ENCODE measurements at places on chromosomes 3 and 15. TPM values are rescaled to one million over a fixed set of nuclear protein-coding genes. Genes with fewer than 3 reads are reported as not detected.

The GOLGA6D gene
- total RNA-seq, result not detected

The CCR2 gene
- not detected for total RNA-seq

The ACTRT3 gene
- total RNA-seq, result 2.4 TPM

The KLF15 gene
- 0.49 TPM for total RNA-seq

The ECT2 gene
- total RNA-seq, result 73.0 TPM

The BCHE gene
- 0.79 TPM for total RNA-seq

The GOLGA8J gene
- 0.10 TPM for total RNA-seq

The SCN5A gene
- total RNA-seq, result 1.0 TPM

The LMCD1 gene
- total RNA-seq, result 69.9 TPM

The CA12 gene
- 211 TPM for total RNA-seq

The TEX55 gene
- total RNA-seq, result not detected

The SKOR1 gene
- total RNA-seq, result 0.07 TPM

The CHST14 gene
- 18.7 TPM for total RNA-seq

The LSMEM2 gene
- not detected for total RNA-seq

The TOP2B gene
- total RNA-seq, result 58.7 TPM

The PSTPIP1 gene
- total RNA-seq, result not detected

The DGKG gene
- total RNA-seq, result 8.8 TPM

The RAD51 gene
- total RNA-seq, result 17.1 TPM

The GOLGA6B gene
- not detected for total RNA-seq

The SLC9C1 gene
- not detected for total RNA-seq

The NRROS gene
- total RNA-seq, result not detected

The HTR3D gene
- total RNA-seq, result not detected

The PLCH1 gene
- 0.97 TPM for total RNA-seq

The TMEM207 gene
- not detected for total RNA-seq

The PPP1R14D gene
- not detected for total RNA-seq

The ZNF662 gene
- total RNA-seq, result not detected

The IL17RB gene
- 0.96 TPM for total RNA-seq

The C3orf52 gene
- total RNA-seq, result 11.3 TPM

The PARP15 gene
- not detected for total RNA-seq

The ZBTB47 gene
- total RNA-seq, result 4.6 TPM

The GUCA1C gene
- not detected for total RNA-seq

The CLCN2 gene
- total RNA-seq, result 5.9 TPM

The LRRC2 gene
- not detected for total RNA-seq

The ANKRD63 gene
- 0.41 TPM for total RNA-seq

The CPN2 gene
- total RNA-seq, result not detected

The TMEM266 gene
- total RNA-seq, result 0.17 TPM

The PLA1A gene
- 0.56 TPM for total RNA-seq

The CEMIP gene
- 1.4 TPM for total RNA-seq

The GOLGA8G gene
- not detected for total RNA-seq

The LRRIQ4 gene
- total RNA-seq, result not detected

The CCR3 gene
- total RNA-seq, result not detected

The PLIN1 gene
- 0.12 TPM for total RNA-seq

The FSTL1 gene
- total RNA-seq, result 69.0 TPM

The FBN1 gene
- 6.8 TPM for total RNA-seq

The DNAJA4 gene
- total RNA-seq, result not detected

The ROBO1 gene
- total RNA-seq, result 16.5 TPM

The AGTR1 gene
- 0.71 TPM for total RNA-seq

The PSMA4 gene
- total RNA-seq, result 479 TPM

The ACSBG1 gene
- total RNA-seq, result 0.59 TPM

The DCLK3 gene
- not detected for total RNA-seq

All from A549 treated with GW870086 at 1 μM for 4 hours (cell line).